T-helper 1 cell (primary cell): ENCODE measurements at places on chromosomes 6 and 20.

- DNase-seq, result no peak
These were observed 93.6 kb downstream of the NCR2 start for GRCh38 chr6:41428996-41429421.

DNA sequence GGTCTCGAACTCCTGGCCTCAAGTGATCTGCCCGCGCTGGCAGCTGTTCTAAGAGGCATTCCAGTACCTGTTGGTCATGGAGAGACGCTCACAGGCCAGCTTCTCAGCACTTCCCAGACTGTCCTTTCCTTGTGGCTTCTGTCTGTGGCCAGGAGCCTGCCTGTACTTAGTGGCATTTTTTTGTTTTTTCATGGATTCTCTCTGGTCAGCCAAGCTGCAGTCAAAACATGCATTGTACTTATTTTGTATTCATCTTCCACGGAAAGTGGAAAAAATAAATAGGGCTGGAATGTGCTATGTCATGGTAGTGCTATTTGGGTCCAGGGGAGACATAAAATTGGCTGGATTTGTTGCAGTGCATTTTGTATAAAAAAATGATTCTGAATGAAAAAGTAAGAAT lies 29.1 kb downstream of the ZDHHC14 start:
- no peak for DNase-seq

DNA sequence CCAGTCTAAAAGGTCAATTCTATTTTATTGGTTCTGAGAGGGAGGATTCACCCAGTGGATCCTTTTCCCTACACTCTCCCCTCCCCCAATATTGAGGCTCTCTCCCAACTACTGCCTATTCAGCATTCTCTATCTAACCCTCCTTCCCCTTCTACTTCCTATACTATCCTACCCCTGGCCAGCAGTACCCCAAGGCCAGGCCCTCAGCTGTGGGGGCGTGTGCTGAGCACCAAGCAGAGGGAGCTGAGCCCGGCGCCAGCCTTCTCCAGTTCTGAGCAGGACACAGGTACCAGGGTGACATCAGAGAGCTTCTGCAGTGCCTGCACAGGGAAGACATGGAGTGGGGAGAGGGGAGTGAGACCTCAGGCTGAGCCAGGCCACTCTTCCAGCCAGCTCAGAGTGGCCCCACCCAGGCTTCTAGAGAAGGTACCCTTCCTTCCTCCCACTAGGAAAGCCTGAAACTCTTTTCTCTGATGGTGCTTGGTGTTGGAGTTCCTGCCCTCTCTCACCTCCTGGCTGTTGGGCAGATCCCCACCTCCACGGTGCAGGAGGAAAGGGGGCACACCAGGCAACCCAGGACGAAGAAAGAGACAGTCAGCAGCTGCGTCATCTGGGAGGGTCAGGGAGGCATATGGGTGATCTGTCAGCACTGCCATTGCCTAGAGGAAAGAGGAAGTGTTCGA lies 1.9 kb downstream of the DDAH2 start:
- DNase-seq, result no peak

GRCh38 chr6:108616544-108616943 lies 55.8 kb downstream of the FOXO3 start:
- DNase-seq, result no peak

DNA sequence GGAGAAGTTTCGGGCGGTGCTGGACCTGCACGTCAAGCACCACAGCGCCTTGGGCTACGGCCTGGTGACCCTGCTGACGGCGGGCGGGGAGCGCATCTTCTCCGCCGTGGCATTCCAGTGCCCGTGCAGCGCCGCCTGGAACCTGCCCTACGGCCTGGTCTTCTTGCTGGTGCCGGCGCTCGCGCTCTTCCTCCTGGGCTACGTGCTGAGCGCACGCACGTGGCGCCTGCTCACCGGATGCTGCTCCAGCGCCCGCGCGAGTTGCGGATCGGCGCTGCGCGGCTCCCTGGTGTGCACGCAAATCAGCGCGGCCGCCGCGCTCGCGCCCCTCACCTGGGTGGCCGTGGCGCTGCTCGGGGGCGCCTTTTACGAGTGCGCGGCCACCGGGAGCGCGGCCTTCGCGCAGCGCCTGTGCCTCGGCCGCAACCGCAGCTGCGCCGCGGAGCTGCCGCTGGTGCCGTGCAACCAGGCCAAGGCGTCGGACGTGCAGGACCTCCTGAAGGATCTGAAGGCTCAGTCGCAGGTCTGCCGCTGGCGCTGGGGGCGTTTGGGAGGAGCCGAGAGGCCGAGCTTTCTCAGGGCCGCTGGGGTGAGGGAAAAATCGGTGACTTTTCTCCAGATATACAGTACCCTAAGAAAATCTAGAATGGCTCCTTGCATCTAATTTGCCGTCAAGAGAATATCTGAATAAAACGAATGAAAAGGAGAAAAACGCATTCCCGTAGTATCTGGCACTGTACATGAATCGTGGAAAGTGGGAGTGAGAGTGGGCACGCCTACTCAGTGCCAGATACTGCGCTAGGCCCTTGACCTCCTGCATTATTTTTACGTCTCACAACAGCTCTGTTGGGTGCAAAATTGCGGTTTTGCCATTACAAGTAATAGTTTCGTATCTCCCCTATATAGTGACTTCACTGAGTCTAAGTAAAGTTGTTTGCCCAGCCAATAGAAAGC lies 1.0 kb downstream of the CALHM6 start:
- peak; percentile 22 for DNase-seq
